Eye (tissue), 1 donor: ENCODE measurements at places on chromosomes 5 and 9.
A peak's percentile ranks its signal among the peaks of the same experiment; 100 is the strongest.

- no peak for DNase-seq
Observed at GRCh38 chr9:11868795-11869194, 824.4 kb upstream of the TYRP1 start.

GRCh38 chr9:36566813-36567221, 5.9 kb upstream of the MELK start:
- no peak for DNase-seq

DNA sequence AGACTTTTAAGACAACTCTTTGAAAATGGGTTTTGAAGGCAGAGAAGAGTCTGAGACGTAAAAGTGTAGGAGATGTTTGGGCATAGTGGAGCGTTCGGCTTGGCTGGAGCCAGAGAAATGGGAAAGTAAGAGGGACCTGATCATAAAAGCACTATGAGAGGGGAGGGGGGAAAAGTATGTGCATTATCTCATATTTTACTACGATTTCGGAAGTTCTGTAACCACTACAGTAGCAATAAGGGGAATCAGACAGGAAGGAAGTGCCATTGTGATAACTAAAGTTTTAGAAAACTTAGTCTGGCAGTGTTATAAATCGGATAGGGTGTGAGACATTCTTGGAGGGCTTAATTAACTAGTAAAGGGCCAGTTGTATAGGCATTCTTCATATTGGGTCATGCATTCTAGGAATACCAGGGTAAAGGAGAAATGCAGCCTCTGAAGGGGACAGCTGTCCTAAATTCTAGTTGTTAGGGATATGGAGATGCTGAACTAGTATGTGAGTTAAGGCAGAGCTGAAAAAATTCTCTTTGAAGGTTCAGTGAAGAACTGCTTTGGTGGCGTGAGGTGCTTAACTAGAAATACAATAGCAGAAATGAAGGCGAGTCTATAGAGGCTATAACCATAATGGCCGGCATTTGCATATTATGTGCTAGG, 83.8 kb upstream of the FREM1 start:
- DNase-seq = peak; percentile 6

DNA sequence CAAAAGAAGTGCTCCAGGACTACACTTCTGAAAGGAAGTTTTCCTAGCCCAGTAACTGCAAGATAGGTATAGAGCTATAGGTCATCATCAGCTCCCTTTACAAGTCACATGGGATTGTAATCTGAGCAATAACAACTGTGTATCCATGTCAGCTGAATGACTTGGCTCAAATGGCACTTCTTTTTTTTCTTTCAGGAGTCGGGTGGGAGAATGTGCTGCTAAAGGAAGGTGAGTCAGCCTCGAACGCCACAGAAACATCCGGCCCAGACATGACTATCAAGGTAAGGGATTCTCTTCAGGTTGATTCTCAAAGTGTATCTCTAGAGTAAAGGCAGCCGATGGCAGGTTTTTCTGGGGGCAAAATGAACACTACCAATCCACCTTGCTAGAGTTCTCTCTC, 192.2 kb downstream of the C9orf152 start:
- DNase-seq = no peak

DNA sequence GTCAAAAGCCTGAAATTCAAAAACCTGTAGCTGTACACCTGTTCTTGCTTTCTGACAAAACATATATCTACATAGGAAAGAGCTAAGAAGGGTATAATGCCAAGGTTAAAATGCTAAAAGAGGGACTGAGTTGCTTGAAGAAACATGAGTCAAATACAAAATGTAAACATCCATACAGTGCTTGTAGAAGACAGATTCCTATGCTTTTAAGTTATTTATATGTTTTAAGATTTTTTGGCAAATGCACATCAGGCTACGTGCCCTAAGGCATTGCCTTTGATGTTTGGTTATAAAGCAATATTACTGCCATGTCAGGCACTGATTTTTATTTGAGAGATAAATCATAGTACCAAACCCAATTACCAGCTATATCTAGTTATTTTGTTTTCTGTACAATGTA, 269.0 kb downstream of the EDIL3 start:
- DNase-seq = no peak

- peak; percentile 88 for DNase-seq
Observed at GRCh38 chr5:14399054-14399692, 182.4 kb upstream of the OTULINL start.

- no peak for DNase-seq
Observed at GRCh38 chr5:149134778-149135500, 6.4 kb upstream of the ABLIM3 start.

DNA sequence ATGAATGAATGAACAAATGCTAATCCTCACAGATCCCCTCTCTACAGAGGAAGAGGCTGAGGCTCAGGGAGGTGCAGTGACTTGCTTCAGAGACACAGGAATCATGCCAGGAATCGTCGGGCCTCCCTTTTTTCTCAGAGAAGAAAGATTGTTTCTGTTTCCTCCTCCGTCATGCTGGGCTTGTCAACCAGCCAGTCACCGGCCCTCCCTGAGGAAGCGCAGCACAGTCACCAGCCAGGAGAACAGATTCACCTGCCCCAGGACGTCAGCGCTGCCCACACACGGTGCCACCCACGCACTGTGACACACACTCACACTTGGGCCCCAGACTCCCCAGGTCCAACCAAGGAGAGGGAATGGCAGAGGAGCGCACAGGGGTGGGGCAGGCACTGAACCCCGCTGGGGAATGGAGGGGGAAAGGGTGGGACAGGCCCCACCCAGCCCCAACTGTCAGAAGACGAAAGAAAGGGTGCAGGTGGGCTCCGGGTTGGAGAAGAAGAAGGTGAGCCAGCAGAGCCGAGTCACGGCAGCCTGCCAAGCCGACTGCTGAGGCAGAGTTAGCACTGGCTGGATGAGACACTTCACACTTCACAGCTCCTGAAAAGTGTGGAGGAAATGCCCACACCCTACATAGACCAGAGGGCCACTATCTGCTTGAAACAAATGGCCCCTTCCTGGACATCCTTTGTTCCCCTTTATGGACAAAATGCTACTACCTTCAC, 13.8 kb upstream of the ERGIC1 start:
- DNase-seq = no peak

DNA sequence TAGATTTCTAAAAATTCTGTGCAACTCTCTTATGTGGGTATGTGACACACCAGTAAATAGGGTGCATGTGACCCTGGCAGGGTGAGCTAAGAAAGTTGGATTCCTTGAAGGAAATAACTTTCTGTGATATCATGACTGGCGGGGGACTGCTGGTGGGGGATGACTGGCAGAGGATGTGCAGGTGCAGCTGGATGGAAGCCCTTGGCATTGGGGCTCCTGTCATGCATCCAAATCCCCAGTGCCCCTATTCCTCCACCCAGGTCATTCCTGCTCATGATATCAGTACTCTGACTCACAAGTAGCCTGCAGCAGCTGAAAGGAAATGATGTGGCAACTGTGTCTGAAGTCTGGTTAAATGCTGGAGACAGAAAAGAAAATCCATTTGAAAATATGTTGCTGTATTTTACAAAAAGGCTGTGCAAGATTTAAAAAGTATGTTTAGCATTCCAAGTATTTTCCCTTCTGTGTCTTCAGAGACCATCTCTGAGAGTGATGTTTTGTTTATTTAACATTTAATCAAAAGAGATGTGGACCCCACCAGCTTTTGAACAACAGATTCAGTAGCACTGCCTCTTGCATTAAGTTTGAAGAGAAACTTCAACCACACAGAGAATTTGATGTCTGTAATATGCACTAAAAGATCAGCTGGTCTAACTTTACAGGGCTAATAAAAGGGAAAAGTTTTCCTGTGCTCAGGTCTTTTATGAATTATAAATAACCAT, 17.9 kb upstream of the ZSWIM6 start:
- no peak for DNase-seq
